ENCODE measurements at places on chromosomes 3 and 15.

GRCh38 chr3:25663347-25663868 is 1.3 kb downstream of the TOP2B start:
- no peak for DNase-seq

DNA sequence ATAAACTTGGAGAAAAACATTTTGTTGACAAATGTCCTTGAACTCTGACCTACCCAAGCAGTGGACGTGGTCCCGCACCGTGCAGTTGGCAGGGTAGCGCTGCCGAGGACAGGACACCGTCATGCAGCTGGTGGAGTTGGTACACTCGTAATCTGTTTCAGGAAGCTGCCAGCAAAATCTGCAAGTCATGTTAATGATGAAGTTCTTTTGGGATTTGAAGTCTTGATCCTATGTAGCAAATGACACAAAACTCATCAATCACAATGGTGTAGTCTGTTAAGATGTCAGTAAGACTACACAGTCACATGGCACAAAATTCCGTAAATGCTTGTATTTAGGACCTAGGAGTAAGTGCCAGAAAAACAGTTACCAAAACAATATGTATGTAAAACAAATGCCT is 5.5 kb downstream of the TM2D3 start:
- no peak for DNase-seq

DNA sequence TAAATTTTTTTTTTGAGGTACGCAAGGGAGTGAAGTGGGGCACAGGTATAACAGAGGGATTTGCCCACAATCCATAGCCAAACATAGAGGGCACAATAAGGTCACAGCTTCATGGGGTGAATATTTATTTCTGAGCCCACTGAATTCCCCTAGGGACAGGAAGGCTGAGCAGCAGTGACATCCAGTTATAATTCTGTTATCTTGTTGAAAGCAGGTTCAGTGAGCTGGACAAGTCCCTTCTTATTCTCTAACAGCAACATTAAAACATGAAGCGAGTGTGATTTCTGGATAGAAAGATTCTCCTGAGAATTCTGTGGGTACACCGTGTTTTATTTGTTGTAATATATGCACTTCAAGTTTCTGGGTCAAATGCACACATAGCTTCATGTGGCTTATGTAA is 538.2 kb downstream of the NAALADL2 start:
- DNase-seq, result no peak

DNA sequence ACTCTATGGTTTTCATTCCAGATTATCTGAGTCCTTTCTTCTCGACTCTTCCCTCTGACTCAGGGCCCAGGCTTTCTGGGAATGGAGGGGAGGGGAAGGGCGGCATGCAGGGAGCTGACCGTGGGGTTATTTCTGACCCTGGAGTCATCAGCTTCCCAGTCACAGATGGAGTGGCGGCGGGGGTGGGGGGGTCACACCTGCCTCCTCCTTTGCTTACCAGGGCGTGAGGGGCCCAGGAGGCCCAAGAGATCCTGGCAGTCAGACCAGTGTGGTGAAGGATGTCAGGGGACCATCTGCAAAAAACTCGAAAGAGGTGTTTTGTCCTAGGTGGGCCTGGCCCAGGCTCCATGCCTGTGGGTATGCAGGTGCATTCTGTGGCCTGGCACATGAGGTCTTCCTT is 996 bp upstream of the XIRP1 start:
- DNase-seq, result no peak

Data from 8988T (cell line).